Keratinocyte (primary cell): ENCODE measurements at places on chromosomes 3 and 15. TPM values are rescaled to one million over a fixed set of nuclear protein-coding genes. Genes with fewer than 3 reads are reported as not detected.

CCR1 gene
- polyA plus RNA-seq, result 0.03 TPM in 1 of 3 replicates, not detected in the others

SEMA3F gene
- 72.8 to 115 TPM (median 102 TPM) in 3 replicates for polyA plus RNA-seq

DNA sequence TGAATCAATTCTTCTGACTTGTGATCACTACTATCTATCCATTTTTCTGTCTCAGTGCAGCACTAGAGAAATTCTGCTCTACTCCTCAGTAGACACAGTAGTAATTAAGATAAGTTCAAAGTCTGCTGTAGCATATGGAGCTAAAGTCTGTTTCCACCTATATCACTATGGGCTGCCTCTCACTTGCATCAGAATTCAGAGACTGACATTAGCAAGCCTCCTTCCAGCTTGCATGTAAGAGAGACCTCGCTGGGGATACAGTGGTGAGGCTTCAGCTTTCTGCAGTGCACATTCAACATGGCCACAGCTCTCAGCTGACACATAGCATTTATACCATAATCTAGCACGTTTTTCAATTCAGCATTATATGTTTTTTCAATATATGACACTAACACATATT, 217.0 kb downstream of the PLOD2 start:
- H3K36me3 ChIP-seq, result no peaks in the 10 kb centered on the region
- no peaks in the 10 kb centered on the region for H3K4me1 ChIP-seq
- no peak overlapping the region for H3K4me3 ChIP-seq
- no peaks in the 10 kb centered on the region for H3K27me3 ChIP-seq
- H3K27ac ChIP-seq, result no peak overlapping the region
- no peak for DNase-seq

DNA sequence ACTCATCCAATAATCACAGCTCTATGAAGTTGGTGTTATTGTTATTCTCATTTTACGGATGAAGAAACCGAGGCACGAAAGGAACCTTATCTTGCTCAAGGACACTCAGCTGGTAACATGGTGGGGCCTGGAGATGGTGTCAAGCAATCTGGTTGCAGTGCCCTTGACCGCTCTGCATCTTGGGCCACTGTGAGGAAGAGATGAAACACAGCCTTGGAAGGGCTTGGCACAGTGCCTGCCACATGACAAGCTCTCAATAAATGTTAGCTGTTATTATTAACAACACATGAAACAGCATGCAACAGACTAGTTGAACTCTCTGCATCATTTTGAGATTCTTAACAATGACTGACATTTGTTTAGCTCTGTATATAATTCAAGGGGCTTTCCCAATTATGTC, 10.1 kb upstream of the ITGA11 start:
- no peaks in the 10 kb centered on the region for H3K4me1 ChIP-seq
- peaks cover 17% of the 10 kb centered on the region for H3K27me3 ChIP-seq
- H3K36me3 ChIP-seq, result no peaks in the 10 kb centered on the region
- DNase-seq, result no peak
- no peak overlapping the region for H3K4me3 ChIP-seq

DNA sequence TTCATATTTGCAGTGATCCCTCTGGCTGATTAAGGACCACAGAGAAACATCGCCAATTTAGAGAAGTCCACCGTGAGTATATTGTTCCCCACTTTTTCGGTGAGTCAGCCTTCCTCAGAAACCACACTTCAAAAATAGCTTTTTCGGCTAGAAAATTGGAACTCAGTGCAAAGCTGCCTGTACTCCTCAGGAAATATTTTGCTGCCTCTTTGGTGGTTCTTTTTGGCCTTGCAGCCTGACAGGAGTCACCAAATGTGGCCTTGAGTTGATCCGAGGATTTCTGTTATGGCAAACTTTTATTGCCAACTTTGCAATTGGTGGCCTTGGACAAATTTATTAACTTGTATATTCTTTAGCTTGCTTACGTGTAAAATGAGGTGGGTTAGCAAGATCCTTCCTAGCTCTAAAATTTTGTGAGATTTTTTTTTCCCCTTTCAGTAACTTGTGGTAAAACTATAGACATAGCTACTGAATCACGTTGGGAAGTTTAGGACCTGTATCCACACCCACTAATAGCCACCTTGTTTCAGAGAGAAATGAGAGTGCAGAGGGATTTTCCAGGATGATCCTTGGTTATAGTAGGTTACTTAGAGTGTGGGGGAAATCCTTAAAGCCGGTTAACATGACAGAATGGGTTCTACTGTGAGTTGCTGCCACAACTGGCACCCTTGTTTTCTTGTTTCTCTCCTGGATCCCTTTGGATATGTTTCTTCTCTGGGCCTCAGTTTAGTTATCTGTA, 9.9 kb downstream of the ARL6IP5 start:
- H3K36me3 ChIP-seq, result peaks cover 4% of the 10 kb centered on the region
- peaks cover 32% of the 10 kb centered on the region for H3K4me1 ChIP-seq
- DNase-seq, result no peak
- H3K4me3 ChIP-seq, result no peak overlapping the region

SUSD5 gene
- 0.03 to 0.09 TPM (median 0.05 TPM) in 3 replicates for polyA plus RNA-seq
